ENCODE measurements at places on chromosomes 7 and 10.

DNA sequence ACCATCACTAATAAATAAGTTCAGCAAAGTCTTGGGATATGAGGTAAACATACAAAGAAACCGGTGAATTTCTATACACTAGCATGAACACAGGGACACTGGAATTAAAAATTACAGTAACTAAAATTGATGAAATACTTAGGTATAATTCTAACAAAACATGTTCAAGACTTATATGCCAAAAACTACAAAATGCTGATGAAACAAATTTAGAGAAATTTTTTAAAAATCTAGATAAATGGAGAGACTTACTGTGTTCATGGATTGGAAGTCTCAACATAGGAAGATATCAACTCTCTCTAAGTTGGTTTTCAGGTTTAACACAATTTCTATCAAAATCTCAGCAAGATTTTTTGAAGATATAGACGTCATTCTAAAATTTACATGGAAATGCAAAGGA is 128.8 kb upstream of the RET start:
- DNase-seq = no peak

- DNase-seq = no peak
Measured at GRCh38 chr7:97022491-97023306, 1.9 kb downstream of the DLX5 start.

- DNase-seq = no peak
Measured at GRCh38 chr7:112791465-112792168, 1.4 kb upstream of the TMEM168 start.

DNA sequence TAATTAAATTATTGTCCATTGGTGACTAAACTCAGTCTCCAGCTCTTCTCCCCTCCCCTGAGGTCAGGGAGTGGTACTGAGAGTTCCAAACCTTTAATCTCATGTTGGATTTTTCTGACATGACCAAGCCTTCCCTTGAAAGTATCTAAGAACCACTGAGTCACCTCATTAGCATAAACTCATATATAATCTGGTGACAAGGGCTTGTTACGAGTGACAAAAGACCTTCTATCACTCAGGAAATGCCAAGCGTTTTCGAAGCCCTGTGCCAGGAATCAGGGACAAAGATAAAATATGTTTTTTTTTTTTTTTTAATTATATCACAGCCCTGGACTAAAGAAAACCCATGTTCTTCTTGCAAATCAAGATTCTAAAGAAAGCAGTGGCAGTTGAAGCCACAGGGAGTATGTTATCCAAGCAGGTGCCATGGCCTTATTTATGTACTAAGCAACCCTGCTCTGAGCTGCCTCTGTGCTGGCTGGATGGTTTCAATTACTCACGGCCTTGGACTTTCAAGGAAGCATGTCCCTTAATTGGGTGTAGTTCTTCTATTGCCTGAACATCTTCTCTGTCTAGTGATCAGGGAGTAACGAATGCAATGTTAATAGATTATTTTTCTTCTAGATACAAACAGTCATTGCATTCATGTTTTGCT is 169.0 kb upstream of the PRKCQ start:
- no peak for DNase-seq

DNA sequence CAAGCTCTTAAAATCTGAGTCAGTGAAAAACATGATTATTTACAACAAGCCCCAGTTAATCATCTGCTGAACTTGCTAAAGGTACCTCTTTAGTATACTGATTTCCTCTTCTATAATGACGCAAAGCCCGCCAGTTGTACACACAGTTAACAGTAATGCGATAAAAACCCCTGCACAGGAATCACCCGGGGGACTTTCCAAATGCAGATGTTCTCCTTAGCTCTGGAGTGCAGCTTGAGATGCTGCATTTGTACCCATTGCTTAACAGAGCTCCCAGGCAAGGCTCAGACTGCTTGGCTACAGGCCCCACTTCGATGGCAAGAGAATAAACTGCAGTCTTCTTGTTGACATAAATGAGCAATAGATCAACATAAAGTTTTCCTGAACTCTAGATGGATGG is 279.6 kb upstream of the HGF start:
- no peak for DNase-seq

GRCh38 chr7:25615593-25615992 is 387.3 kb upstream of the NPVF start:
- no peak for DNase-seq

DNA sequence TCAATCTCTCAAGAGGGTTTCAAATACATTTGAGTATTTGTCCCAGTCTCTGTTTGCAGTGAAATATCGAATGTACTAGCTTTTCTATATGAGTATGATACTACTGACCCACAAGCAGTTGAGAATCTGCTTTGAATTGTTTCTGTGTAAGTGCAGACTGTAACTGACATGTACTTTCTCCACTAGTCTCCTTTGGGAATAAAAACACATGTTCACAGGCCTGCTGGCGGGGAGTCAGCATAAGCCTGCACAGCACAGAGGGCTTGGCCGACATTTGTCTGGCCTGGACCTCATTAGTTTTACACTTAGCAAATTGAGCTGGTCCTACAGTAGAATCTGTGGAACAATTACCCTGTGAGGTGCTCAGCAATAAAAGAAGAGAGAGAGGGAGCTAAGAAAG is 72.6 kb downstream of the ITGB8 start:
- no peak for DNase-seq

DNA sequence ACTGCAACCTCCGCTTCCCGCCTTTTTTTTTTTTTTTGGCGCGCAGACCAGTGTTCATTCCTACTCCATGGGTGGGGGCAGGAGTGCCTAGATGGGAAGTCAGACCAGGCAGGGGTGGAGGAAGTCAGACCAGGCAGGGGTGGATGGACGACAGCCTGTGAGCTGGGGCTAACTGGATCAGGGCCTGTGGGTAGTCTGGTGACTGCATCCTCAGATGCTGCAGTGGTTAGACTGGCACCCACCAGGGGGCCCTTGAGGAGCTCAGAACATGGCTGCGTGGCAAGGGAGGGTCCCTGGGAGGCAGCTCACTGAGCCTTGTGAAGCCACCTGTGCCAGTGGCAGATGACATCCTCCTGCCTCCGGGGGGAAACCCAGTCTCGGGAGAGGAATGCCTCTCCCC is 35.1 kb downstream of the RCC1L start:
- DNase-seq = no peak

DNA sequence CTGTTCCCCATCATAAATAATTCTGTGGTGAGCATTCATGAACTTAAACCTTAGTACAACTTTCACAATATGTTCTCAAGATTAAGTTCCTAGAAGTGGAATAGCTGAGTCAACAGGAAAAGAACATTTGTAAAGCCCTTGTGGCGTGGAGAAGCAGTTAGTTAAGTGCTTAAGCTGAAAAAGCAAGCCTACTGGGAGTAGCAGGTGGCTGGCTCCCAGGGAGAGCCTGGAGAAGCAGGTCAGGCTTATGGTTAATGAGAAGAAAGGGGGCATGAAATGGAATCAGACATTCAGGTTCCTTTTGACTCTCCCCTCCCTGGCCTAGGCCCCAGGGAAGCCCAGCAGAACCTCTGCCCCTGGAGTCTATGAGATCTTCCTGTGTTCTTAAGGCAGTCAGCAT is 35.3 kb downstream of the VSTM4 start:
- no peak for DNase-seq

- DNase-seq = no peak
Measured at GRCh38 chr7:138500892-138501291, 40.8 kb downstream of the TRIM24 start.
